CD4-positive, alpha-beta T cell treated with Interleukin-17A for 4 hours (primary cell): ENCODE measurements at places on chromosomes 12 and 14.
A peak's percentile ranks its signal among the peaks of the same experiment; 100 is the strongest.

GRCh38 chr12:13097491-13098011 lies 5.9 kb downstream of the GSG1 start:
- no peak for DNase-seq

GRCh38 chr12:112823582-112824149 lies 32.1 kb downstream of the RPH3A start:
- DNase-seq = no peak

GRCh38 chr14:36194663-36195062 lies 18.1 kb upstream of the PTCSC3 start:
- no peak for DNase-seq

DNA sequence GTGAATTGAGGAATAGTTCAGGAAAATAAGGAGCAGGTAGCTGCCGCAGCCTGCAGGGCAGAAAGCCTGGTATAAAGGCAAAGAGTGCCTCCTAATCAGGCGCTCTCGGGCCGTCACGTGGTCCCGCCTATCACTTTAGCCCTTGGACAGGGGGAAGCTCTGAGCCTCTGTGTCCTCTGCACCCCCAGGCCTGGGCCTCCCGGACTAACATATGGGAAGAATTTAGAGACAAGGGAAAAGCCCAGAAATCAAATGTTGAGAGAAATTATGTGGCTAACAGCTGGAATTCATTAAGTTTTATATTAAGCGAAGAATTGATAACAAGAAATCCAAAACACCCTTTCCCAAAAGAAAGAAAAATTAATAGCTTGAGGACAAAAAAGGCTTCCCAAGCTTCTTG lies 417.7 kb downstream of the ATP23 start:
- DNase-seq = no peak

DNA sequence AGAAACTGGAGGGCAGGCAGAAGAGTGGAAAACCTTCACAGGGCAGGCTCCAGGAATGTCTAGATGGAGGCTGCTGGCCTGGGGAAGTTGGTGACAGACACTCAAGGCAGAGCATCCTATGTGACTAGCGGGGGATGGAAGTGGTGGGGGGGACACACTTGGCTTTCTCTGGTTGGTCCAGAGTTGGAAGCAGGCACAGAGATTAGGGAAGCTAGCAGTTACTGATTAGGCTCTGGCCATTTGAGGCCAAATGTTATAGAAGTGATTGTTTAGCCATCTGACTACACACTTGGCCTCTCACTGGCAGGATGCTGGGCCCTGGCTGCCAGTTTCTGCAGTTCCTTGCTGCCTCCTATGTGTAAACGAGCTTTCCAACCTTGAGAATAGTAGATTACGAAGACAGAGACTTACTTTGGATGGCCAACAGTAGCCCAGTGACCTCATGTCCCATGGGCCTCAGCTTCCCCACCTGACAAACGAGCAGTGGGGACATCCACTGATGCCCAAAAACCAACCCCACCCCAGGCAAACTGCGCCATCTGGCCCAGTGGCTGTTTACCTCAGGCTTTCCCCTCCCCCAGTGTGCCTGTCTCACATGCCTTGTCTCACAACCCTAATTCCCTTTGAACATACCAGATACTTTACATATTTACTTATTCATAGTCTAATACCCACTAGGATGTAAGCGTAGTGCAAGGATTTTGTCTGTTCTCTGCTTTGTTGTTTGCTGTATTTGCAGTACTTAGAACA lies 102.7 kb downstream of the PAPLN start:
- no peak for DNase-seq

- DNase-seq = no peak
Observed at GRCh38 chr14:62381311-62382070, 619.3 kb downstream of the SNAPC1 start.

DNA sequence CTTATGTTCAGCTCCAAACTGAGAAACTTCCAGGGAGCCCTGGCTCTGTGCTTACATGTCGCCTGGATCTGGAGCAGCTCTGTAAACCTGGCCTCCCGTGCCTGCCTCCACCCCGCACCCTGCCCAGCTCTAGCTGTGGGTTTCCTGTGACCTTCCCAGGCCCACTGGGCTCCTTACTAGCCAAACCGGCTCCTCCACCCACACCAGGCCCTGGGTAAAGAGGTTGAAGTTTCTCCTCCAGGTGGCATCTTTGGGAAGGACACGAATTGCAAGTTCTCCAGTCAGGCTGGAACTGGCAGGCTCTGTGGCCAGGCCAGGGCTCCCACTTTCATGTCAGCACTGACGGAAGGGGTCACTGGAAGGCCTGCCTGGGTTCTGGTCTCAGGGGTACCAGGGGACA lies 60.9 kb upstream of the ZFP36L1 start:
- no peak for DNase-seq

- peak; percentile 11 for DNase-seq
Observed at GRCh38 chr12:46546634-46547273, 174.2 kb upstream of the SLC38A2 start.

DNA sequence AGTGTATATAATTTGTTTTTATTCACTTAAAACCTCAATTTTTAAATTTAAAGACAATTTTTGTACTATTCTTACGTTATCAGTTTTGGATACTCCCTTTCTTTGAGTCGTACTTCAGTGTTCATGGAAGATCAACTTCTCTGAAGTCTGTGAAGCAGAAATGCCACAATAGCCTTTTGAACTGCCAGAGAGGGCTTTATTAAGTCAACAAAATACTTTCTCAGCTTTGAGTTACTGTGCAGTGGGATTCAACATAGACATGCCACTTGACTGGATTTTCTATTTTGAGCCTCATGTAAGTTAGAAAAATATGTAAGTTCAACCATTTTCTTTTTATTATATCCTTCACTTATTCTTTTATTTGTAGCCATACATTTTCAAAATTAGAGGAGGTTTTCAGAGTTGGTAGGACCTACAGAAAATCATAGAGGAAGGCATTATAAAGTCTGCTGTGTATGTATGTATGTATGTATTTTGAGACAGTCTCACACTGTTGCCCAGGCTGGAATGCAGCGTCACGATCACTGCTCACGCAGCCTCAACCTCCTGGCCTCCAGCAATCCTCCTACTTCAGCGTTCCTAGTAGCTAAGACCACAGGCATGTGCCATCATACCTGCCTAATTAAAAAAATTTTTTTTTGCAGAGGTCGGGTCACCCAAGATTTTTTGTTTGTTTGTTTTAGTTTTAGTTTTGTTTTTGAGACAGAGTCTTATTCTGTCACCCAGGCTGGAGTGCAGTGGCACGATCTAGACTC lies 31.3 kb upstream of the BCAT1 start:
- no peak for DNase-seq

DNA sequence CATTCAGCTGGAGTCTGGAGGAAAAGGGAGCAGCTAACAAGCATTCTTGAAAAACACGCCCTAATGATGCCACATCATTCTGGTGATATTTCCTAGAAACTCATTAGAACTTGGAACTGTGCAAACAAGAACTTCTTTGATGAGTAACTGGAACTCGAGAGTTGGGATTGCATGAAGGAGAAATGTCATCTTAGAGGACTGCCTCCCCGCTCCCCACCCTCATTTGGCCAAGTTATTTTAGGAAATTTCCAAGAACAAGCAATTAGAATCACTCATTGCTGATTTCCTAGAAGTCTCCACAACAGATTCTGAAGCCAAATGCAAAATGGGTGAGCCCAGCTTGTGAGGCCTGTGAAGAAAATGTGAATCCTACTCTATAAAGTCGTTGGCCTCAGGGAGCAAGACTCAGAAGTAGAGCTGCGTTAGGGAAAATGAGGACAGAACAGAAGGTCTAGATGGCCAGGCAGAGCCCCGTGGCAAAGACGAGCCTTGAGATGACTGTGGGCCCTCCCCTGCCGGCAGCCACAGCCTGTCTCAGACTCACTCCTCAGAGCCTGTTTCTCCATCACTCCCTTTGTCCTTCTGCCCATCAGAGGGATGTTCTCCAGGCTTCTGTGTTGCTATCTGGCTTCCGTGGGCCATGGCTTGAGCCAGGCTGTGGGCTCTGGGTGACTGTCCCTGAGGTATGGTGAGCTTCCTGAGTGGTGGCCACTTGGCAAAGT lies 38.4 kb downstream of the RTL1 start:
- no peak for DNase-seq

GRCh38 chr14:50001999-50002925 lies 109.4 kb downstream of the ARF6 start:
- peak; percentile 73 for DNase-seq

- no peak for DNase-seq
Observed at GRCh38 chr14:70515811-70516210, 19.0 kb downstream of the ADAM20 start.

- peak; percentile 11 for DNase-seq
Observed at GRCh38 chr12:79689477-79690141, 1.2 kb downstream of the PAWR start.

GRCh38 chr12:106758349-106759110 lies 16.0 kb upstream of the RIC8B start:
- no peak for DNase-seq

DNA sequence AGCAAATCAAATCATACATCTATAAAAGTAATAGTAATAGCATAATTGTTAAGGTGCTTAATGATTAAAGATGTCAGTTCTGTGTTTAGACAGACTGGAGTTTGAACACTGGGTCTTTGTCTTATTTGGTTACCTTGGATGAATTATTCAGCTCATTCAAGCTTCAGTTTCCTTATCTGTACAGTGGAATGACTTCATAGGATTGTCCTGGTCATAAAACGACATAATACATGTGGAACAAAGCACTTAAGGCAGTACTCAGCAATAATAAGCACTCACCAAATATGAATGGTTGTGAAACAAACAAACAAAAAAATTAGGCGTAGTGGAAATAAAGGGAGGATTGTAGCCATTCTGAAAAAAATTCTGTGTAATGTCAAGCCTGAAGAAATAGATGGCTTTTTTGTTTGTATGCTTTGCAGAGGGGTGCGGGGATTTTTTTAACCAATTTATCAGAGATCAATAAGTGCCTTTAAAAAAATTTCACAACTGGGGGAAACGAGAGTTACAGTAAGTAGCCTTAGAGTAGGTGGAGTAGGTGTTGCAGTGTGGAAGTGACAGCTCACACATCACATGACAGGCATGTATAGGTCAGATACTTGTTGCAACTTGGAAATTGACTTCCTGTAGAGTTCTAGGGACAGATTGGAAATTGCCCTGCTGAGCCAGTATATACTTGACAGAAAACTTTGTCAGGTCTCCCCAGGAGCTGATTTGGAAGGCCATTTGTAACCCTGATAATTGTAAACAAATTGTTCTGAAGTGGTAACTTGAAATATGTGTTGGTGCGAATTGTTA lies 157.7 kb downstream of the SLC15A5 start:
- DNase-seq = no peak

DNA sequence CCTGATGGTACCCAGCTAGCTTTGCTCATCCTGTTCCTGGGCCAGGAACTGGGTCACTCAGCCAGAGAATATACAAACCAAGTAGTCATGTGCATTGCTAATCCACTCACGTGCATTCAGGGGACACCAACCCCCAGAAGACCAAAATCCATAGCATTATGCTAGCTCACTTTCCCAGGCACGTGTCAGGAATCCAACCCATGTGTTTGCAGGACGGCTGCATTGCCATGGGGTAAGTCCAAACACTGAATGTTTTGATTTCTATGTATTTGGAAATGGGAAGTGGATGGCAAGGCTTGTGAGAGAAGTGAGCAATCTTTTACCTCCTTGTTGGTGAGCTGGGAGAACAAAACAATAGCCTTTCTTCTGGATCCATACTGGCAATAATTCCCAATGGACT lies 87.1 kb upstream of the FOXN3 start:
- DNase-seq = no peak

GRCh38 chr12:106118-106591 lies 39.6 kb downstream of the IQSEC3 start:
- no peak for DNase-seq
